ENCODE measurements at places on chromosomes 2 and 18. TPM values are rescaled to one million over a fixed set of nuclear protein-coding genes. Genes with fewer than 3 reads are reported as not detected.

DNA sequence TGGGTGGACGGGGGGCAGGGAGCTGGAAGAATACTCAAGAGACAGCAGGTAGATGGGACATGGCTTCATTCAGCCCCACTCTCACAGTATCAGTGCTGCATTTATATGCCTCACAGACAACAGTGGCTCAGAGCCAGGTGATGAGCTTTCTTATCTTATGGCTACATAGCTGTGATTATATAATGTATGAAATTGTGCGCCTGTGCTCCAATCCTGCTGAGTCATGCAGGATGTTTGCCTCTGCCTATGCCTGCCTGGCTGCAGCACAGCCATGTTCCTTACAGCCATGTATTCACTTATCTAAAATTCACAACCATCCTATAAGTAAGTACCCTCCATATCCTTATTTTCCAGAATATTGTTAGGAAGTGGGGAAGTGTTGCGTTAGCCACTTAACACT, 37.7 kb upstream of the RNF103 start:
- H3K27me3 ChIP-seq, result no peaks in the 10 kb centered on the region
- peaks cover 6% of the 10 kb centered on the region for H3K36me3 ChIP-seq
- no peaks in the 10 kb centered on the region for H3K4me1 ChIP-seq
- no peak for DNase-seq

DNA sequence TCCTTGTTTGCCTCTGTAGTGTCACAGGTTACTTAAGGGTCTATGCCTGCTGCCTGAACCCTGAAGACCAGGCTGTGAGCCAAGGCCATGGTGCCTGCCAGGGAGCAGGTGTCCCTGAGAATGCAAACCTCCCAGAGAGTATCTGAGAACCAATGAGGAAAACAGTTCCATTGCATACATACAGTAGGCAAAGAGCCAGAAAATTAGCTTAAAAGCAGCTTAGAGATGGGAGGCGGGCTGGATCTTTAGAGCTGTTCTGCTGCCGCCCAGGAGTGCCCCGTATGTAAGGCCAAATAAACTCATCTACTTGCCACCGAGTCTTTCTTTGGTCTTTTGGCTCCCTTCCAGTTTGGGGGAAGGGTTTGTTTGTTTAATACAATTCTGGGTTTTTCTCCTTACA, 327.9 kb downstream of the CLIP4 start:
- no peaks in the 10 kb centered on the region for H3K4me1 ChIP-seq
- no peak for DNase-seq

DNA sequence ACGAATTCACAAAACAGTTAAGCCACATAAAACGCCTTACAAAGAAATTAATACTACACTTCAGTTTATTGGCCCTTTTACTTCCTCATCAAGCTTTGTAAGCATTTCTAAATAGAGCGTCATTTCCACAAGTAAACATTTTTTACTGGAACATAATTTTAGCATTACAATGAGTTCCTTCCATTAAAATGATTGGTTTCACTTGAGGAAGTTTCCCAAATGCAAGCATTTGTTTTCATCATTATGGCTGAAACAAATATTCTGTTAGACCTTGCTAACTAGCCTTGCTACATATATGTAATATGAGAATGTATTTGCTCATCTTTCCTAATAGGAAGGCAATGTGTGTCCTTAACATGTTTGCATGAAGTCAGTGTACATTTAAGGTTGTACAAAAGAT, 579.1 kb downstream of the IRS1 start:
- DNase-seq, result no peak
- H3K36me3 ChIP-seq, result no peaks in the 10 kb centered on the region
- H3K4me3 ChIP-seq, result no peak overlapping the region
- H3K27me3 ChIP-seq, result peaks cover 10% of the 10 kb centered on the region

The TBR1 gene
- not detected for total RNA-seq

The EN1 gene
- not detected for total RNA-seq

Measured in naive thymus-derived CD8-positive, alpha-beta T cell (primary cell).